ENCODE measurements at places on chromosomes 11 and 22.
A peak's percentile ranks its signal among the peaks of the same experiment; 100 is the strongest.

GRCh38 chr22:30040499-30041260 is 39.6 kb upstream of the HORMAD2 start:
- no peak for DNase-seq

DNA sequence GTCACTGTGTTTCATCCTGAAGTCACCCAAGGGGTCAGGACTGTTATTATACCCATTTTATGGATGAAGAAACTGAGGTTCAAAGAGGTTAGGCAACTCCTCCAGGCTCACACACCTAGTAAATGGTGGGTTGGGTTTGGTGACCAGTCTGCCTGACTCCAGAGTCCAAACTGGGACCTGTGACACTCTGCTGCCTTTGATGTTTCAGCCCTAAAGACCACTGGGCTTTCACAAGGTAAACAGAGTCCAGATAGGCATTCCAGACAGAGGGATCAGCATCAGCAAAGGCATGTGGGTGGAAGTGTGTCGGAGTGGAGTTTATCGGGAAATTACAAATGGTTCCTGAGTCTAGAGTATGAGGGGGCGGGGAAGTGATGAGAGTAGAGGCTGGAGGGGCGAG is 38.5 kb downstream of the MICAL2 start:
- no peak for DNase-seq

- DNase-seq, result no peak
Measured at GRCh38 chr22:33897448-33897835, 22.8 kb downstream of the LARGE1 start.

GRCh38 chr11:99822846-99823565 is 802.3 kb downstream of the CNTN5 start:
- DNase-seq, result no peak

DNA sequence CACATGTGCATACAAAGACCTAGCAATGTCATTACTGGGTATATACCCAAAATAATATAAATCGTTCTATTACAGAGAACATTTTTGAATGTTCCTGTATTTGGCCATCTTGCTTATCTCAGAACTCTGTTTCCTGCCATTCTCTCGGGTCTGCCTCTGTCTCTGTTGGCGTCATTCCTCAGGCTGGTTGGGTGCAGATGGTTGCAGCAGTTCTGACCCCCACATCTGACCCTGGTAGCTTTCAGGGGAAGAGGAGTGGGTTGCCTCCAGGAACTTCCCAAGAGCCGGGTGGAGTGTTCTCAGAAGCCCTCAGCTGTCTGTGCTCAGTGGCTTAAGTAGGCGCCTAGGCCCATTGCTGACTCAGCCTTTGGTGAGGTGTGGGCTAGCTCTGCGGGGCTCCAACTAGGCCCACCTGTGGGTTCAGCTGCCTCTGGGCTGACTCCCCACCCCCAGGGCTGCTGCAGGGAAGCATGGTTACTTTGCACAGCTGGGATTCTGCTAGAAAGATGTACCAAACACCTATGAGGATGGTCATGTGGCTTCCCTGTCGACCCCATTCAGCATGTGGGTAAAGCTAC is 114.0 kb downstream of the TBC1D22A start:
- DNase-seq, result no peak

DNA sequence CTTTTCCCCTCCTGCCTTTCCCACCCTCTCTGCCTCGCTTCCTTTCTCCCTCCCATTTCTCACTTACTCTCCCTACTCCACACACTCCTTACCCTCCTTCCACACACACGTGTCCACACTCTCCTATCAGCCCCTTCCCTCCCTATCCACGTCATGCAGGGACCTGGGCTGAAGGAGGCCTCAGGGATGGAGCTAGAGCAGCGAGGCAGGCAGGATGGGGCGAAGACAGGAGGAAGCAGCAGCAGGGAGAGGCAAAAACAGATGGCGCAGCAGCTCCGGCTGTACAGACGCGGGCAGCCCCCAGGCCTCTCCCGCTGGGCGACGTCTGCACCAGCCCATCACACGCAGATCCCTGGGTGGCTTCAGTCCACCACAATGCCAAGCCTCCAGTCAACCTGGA is 97.9 kb downstream of the SPATA19 start:
- no peak for DNase-seq

- no peak for DNase-seq
Measured at GRCh38 chr11:127627629-127628457, 627.3 kb upstream of the KIRREL3 start.

DNA sequence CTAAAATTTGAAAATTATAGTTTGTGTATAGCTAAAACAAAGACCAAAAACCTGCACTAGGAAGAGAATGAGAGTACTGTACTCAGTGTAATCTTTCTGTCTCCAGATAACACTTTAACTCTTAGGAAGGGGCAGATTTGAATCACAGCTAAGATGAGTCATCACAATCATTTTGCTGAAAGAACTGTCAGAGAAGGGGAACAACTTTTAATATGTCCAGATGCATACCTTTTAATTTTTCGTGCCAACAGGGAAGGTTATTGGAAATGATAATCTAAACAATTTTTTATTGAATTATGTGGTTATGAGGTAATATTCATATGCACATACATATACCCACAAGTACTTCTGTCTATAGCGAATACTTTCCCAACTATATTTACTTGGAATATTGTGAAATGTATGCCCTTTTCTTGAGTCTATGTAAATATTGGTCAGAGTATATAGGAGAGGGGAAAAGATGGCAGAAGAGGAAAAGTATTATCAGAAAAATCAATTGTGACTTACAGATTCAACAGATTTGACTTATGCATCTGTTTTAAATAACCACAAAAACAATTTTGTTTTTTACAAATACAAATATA is 51.1 kb upstream of the MUC15 start:
- DNase-seq, result no peak

- no peak for DNase-seq
Measured at GRCh38 chr11:31246451-31247165, 122.9 kb downstream of the DCDC1 start.

DNA sequence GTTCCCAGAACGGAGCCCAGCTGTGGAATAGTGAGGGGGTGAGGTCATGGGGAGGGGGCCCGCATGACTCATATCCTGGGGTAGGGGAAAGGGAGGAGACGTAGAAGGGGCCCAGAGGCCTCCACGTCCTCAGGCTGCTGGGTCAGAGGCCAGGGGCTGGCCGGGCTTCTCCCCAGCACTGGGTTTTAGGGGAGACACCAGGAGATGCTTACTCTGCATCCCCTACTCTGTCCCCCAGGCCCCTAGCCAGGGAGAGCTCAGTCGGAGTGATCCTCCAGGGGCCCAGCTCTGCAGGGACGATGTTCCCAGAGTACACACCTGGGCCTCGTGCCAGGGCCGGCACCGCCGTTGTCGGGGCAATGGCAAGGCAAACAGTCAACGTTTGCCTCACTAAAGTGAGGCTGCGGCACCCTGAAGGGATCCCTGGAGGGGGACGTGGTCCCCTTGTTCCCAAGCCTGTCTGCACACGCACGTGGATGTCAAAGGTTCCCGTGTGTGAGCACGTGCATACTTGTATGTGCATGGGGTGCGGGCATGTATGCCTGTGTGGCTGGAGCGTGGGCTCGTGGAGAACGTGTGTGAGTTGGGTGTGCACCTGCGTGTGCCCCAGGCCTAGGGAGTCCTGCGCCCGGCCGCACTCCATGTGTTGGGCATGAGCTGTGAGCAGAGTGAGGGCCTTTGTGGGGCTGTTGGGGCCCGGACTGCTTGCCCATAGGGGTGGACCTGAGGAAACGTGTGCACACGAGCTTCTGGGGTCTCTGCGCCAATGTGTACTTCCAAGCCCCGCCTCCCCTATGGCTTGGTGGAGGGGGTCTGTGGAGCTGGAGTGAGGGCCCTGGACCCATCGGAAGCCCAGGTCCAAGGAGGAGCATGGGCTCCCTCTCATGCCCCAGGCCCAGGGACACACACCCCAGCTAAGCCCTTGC is 14.2 kb downstream of the PRR33 start:
- DNase-seq, result peak; percentile 7

- DNase-seq, result no peak
Measured at GRCh38 chr11:9731256-9731655, 67.4 kb downstream of the SWAP70 start.

DNA sequence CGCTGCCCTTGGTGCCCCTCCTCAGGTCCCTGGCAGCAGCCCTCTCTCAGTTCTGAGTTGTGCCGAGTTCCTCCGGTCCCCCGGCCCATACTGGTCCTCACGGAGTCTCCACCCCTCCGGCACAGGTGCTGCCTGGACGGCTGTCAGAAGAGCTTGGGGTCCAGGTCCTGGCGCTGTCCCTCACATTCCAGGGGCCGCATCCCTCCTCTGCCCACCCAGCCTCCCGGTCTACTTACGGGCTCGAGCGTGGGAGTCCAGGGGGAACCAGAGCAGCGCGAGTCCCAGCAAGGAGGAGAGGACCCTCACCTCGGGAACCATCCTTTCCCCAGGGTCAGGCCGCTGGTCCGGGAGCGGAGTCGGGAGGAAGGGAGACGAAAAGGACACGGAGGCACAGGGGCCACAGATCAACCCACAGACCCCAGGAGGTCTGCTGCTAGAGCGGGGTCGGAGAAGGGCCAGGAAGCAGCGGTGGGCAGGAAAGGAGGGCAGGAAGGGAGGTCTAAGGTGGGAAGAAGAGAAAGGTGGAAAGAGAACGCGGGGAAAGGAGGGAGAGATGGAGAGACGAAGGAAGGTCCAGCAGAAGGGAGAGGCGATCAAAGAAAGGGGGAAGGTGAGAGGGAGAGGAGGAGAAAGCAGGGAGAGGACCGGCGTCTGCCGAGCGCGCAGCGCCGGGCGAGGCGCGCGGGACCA is 510 bp downstream of the CHRDL2 start:
- DNase-seq, result no peak

- DNase-seq, result no peak
Measured at GRCh38 chr11:84549217-84549616, 1077.9 kb downstream of the DLG2 start.

GRCh38 chr22:44604991-44605390 is 97.0 kb upstream of the PRR5 start:
- no peak for DNase-seq

DNA sequence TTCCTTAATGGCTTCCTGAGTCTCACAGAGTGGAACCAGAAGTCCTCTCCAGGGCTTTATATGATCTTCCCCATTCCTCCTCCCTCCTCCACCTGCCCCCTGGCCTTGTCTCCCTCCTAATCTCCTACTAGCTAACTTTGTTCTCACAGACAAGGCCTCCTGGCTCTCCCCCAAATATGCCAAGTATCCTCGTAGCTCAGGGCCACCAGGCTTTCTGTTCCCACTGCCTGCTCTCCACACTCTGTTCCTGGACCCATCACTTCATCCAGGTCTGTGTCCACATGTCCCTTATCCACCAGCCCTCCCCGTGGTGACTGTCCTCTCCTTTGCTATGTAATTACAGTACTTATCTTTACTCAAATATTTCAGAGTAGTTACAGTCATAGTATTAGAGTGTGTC is 23.2 kb upstream of the LMO1 start:
- DNase-seq, result no peak

DNA sequence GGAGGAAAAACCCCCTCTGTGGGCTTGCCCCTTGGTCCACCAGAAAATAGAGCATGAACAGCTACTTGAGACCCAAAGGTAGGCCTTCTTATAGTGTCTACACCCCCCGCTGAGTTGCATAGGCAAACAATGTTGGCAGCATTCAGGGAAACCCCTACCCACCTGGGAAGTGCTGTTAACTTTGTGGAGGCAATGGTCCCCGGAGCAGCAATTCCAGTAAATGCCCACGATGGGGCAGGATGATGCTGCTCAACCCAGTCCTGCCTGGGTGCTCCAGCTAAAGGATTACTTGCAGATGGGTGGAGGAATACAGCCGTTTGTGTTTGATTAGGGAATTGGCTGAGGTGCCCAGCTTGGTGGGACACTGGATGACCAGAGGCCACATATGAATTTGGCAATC is 381.3 kb upstream of the ANO5 start:
- DNase-seq, result no peak

DNA sequence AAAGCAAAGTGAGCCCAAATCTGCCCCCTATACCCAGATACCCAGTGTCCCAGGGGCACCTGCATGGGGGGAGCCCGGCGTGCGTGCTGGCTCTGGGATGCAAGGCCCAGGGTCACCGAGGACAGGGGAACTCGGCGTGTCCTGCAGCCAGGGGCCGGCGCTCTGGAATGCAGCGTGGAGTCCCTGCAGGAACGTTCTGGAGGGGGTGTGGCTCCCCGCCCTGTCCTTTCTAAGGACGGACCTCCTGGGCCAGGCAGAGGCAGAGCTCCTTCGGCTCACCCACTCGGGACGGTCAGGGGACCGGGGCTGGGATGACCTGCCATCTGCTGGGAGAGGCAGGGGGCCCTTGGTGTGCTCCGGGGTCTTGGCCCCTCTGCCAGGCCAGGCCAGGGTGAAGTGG is 1196.8 kb downstream of the BRD1 start:
- no peak for DNase-seq

- no peak for DNase-seq
Measured at GRCh38 chr11:80798174-80798573, 1357.3 kb upstream of the TENM4 start.

- no peak for DNase-seq
Measured at GRCh38 chr11:61737636-61738386, 14.6 kb upstream of the MYRF start.

- DNase-seq, result no peak
Measured at GRCh38 chr11:120558744-120559431, 47.3 kb downstream of the GRIK4 start.

DNA sequence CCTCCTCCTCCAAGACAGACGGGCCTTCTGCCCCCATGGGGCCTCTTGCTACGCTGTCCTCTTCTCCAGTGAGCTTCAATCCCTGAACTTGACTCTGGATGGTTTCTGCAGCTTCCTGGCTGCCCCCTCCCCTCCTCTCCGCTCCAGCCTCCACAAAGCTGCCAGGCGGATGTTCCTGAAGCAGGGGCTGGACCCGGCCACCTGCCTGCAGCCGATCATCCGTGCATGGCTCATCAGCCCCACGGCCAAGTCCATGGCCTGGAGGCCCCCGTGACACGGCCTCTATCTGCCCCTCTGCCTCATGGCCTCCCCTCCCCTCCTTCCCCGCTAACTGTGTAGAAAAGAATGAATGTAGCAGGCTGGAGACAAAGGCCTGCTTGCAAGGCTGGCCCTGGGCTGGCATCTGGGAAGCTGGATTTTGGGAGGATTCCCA is 6.8 kb upstream of the SUN2 start:
- DNase-seq, result no peak

DNA sequence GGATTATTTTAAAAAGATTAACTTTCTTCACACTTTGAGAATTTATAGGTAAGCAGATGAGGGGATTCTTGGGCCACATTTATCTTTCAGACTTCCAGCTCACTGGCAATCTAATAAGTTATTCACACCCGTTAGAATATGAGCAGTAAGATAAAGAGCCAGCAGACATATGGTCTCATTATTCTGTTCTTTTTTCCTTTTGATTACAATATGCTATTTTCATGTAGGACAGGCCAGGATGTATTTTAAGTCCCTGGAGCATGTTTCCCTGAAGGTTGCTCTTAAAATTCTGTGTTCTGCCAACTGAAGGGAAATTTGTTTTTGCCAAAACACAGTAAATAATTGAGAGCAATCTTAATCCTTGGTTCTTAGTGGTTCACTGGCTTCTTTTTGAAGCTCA is 22.2 kb downstream of the PDHX start:
- no peak for DNase-seq

DNA sequence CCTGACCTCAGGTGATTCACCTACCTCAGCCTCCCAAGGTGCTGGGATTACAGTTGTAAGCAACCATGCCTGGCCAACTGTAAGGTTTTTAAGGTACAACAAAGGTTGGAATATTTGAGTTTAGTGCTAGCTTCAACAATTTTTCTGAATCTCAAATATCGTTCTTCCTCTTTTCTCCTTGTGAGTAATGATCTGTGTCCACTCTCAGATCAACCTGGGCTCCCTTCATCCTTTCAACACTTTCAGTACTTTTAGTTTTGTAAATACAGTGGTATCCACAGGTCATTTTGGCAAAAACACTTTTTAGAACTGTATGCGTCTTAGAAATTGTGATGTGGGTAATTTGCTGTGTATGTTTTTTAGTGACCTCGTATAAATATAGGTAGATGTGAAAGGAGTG is 7.9 kb downstream of the PACS1 start:
- no peak for DNase-seq
